MM.1S (cell line): ENCODE measurements at places on chromosomes 11 and 22.

GRCh38 chr11:32698579-32698978 lies 95.9 kb downstream of the CCDC73 start:
- DNase-seq: no peak

- DNase-seq: no peak
Measured at GRCh38 chr11:129828301-129828836, 12.7 kb downstream of the TMEM45B start.

- no peak for DNase-seq
Measured at GRCh38 chr22:27543460-27543859, 258.1 kb downstream of the MN1 start.

- peak; percentile 40 for DNase-seq
Measured at GRCh38 chr11:111944139-111944538, 7.0 kb downstream of the DIXDC1 start.

- no peak for DNase-seq
Measured at GRCh38 chr22:25804676-25805075, 62.7 kb downstream of the MYO18B start.

DNA sequence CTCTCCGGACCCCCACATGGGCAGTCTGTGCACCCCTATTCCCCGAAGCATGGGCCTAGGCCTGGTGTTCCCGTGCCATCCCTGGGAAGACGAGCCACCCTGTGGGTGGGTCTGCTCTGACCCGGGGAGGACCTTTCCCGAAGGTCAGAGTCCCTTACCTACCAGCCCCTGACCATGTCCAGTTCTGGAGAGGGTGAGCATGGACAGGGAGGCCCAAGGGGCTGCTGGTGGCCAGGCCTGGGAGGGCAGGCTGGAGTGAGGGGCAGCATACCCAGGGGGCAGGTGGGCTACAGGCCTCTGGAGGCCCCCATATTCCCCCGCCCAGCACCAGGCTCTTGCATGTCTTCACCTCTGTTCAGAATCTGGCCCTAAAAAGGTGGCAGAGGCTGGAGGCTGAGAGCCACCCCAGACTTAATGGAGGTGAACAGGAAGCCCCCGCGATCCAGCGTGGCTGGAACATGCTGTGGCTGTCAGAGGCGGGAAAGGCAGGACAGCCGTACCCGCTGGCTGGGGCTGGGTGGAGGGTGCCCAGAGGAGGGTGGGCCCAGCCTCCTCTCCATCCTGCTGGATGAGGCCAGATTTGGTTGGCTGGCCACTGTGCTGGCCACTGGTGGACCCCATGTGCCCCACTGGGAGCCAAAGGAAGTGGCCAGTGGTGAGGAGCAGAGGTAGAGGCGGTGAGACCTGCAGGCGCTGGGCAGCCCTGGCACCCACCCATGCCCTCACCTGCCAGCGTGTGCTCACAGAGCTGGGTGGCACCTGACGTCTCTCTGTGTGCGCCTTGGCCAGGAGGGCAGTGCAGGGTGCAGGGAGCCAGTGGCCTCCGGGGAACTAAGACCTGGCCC lies 11.2 kb upstream of the SYT8 start:
- no peak for DNase-seq

DNA sequence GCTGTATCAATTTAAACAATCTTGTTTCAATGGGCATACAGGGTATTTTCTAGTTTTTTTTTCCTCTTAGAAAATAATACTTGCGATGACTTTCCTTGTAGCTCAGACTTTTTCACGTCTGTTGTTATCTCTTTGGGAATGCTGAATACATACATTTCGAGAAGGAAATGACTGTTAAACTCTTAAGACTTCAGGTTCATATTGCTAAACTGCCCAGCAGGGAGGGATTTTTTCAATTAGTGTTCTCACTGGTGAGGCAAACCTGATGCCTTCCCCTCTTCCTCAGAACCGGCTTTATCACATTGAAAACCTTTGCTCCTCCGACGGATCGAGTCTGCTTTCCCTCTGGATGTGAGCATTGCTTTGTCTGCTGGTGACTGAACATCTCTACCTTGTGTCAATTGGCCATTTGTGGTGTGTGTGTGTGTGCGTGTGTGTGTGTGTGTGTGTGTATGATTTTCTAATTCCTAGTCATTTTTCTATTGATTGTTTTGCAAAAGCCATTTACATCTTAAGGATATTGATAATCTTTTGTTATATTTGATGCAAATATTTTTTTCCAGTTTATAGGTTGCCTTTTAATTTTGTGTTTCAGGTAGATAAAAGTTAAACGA lies 6.6 kb downstream of the NEAT1 start:
- no peak for DNase-seq

DNA sequence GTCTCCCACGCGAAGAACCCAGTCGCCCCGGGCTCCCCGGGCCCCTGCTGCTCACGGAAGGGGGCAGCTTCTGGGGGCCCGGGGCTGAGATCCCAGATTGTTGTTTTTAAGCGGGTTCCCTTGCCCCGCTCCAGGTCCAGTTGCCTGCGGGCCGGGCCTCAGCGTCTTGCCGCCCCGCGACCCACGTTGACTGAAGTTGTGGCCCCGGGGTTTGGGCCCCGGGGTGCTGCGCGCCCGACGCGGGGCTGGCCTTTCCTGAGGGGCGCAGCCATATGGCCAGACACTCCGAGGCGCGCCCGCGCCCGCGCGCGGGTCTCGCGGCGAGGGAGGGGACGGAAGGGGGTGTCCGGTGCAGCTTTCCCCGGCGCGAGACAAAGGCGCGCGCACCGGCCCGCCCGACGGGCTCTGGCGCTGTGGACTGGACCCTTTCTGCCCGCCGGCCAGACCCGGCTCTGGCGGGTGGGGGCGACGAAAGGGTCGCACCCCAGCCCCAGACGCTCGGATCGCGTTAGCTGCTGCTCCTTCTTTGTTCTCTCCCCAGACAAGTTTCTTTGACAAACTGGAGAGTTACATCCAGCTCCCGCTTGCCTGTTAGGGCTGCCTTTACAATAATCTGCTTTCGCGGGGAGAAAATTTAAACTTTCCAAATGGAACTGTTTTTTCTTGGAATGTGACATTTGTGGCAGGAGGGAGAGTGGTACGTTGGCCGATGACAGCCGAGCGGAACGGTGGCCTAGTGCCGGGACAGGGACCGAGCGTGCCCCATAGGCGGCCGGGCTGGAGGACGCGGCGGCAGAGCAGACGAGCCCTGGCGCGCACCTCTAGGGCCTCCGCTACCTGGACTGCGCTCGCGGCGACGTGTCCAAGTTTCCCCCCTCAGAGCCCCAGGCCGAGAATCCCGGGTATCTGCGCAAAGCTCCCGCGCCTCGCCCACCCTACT lies 716 bp downstream of the AMOTL1 start:
- peak; percentile 36 for DNase-seq

- DNase-seq: no peak
Measured at GRCh38 chr11:13009476-13009920, 382 bp downstream of the RASSF10 start.

- DNase-seq: no peak
Measured at GRCh38 chr22:34255042-34255441, 334.8 kb upstream of the LARGE1 start.

- no peak for DNase-seq
Measured at GRCh38 chr11:132228746-132229325, 858.4 kb downstream of the NTM start.

- DNase-seq: no peak
Measured at GRCh38 chr11:114685097-114685496, 6.8 kb downstream of the NXPE2 start.

GRCh38 chr11:134339756-134340155 lies 8.0 kb downstream of the GLB1L2 start:
- DNase-seq: no peak

DNA sequence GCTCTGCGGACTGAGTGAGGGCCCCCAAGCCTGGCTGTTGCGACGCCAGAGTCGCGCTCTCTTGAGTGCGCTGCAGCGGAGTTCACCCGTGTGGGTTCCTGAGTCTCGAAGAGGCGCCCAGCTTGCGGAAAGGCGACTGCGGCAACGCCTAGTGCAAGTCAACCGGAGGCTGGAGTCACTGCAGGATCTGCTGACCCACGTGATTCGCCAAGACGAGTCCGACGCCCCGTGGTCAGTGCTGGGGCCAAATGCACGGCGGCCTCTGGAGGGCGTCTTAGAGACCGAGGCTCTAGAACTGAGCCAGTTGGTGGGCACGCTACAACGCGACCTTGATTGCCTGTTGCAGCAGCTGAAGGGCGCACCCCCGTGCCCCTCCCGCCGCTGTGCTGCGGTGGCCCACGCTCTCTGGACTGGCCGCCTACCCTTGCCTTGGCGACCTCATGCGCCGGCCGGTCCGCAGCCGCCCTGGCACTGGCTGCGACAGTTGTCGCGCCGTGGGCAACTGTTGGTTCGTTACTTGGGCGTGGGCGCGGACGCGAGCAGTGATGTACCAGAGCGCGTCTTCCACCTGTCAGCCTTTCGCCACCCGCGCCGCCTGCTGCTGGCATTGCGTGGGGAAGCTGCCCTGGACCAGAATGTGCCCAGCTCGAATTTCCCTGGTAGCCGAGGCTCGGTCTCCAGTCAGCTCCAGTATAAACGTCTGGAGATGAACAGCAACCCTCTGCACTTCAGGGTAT lies 32.6 kb downstream of the RRP8 start:
- no peak for DNase-seq

DNA sequence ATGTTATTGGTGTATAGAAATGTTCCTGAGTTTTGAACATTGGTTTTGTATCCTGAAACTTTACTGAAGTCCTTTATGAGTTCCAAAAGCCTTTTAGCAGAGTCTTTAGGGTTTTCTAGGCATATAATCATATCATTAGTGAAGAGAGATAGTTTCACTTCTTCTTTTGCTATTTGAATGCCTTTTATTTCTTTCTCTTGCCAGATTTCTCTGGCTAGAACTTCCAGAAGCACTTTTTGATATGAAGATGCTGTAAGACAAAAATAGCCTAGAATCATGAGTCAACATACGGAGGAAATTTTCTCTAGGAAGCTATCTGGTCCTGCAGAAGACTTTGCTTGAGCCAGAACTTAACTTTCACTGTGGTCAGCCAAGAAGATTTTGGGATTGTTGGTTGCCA lies 86.7 kb upstream of the IZUMO1R start:
- no peak for DNase-seq

GRCh38 chr11:106011481-106011880 lies 10.6 kb downstream of the MSANTD4 start:
- no peak for DNase-seq

DNA sequence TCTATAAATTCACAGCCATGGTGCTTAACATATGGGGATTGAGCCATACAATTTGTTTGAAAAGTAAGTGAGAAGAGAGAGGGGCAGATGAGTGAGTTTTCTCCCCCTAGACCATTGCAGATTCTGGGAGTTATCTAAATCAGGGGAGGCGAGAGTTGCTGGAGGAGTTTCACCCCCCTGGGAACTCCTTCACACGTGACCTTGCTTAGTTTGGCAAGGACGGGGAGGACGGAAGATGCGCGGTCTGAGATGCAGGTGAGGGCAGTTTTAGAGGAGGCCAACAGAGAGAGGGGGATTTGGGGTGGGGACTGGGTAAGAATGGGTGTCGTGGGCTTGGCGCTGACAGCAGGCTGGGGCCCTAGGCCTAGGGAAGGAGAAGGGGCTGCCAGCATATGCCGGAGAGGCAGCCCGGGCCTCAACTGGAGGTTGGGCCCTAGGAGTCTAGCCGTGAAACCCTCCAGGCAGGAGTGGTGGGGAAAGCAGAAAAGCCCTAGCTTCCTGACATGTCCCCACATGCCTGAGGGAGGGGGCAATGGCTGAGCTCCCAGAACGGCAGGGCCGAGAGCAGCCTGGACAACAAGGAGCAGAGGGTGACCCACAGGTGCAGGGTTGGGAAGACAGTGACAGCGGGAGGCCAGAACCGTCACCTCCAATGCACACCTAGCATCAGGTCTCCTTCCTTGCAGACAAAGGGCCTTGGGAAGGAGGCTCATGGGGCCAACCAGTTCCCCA lies 63.9 kb downstream of the ELFN2 start:
- no peak for DNase-seq

- DNase-seq: peak; percentile 58
Measured at GRCh38 chr11:75384438-75385080, 14.8 kb upstream of the RPS3 start.

GRCh38 chr11:17598700-17599459 lies 51.8 kb downstream of the OTOG start:
- peak; percentile 62 for DNase-seq

- DNase-seq: no peak
Measured at GRCh38 chr11:24091594-24091993, 405.3 kb upstream of the LUZP2 start.

- no peak for DNase-seq
Measured at GRCh38 chr11:34064291-34064690, 12.8 kb downstream of the CAPRIN1 start.

DNA sequence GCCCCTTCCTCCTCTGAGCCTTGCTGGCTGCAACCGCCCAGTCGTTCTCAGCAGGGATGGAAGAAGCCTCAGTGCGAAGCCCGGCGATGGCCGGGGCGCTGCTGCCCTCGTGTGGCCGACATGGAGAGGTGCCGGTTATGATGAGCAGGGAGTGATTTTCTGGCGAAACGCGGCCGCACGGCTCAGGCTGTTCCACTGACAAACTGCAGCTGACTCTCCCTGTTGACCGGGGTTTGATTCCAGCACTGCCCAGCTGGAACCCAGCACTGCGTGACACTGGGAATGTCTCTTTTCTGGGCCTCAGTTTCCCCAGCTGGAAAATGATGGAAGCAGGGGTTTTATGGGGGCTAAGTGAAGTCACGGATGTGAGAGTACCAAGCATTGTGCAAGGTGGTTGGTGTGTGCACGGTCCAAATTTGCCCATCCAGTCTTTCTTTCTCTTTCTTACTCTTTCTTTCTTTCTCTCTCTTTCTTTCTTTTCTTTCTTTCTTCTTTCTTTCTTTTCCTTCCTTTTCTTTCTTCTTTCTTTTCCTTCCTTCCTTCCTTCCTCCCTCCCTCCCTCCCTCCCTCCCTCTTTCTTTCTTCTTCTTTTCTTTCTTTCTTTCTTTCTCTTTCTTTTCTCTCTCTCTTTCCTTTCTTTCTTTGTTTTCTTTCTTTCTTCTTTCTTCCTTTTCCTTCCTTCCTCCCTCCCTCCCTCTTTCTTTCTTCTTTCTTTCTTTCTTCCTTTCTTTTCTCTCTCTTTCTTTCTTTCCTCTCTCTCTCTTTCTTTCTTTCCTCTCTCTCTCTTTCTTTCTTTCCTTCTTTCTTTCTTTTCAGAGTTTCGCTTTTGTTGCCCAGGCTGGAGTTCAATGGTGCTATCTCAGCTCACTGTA lies 25.8 kb upstream of the MPPED1 start:
- DNase-seq: peak; percentile 77

DNA sequence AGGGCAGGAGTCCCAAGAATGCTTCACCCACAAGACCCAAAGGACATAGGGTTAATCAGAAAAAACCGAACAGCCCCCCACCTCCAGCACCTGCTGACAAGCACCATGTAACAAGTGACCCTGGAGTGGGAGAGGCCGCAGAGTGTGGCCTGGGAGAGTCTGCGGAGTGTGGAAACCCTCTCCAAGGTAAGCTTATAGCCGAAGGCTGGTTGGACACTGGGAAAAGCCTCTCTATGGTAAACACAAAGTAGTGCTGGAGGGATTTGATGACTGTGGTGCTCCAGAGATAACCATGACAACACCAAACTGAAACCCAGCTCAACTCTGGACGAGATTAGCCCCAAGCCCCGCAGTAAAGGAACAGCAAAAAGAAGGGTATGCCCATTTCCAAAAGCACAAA lies 19.2 kb downstream of the ASCL2 start:
- no peak for DNase-seq

DNA sequence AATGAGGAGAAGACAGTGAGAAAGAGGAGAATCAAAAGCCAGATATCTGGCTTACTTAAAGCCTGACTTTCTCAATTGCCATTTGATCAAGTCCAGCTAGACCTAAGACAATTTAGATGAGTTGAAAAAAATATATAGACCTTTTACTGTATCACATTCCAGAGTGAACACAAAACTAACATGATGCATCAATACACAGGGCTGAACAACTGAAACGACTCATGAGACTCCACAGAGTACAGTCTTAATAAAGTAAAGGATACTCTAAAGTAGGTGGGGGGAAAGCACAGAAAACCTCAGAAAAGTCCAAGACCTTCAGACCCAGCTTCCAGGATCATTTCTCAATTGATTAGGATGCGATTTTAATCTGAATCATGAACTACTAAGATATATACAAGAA lies 95.3 kb upstream of the OR9G4 start:
- DNase-seq: no peak
